ENCODE measurements at places on chromosomes 7 and 10. TPM values are rescaled to one million over a fixed set of nuclear protein-coding genes. Genes with fewer than 3 reads are reported as not detected.

GSDME gene
- total RNA-seq = 2.3 TPM

TAC1 gene
- total RNA-seq = not detected

ADCYAP1R1 gene
- not detected for total RNA-seq

ZP3 gene
- total RNA-seq = 3.3 TPM

GNGT1 gene
- total RNA-seq = not detected

Measured in T-helper 2 cell treated with Interferon-gamma antibody and Interleukin-4, amounts not matched to agents 100 ng/mL and 5 ng/mL, for 36 hours (primary cell).